Neural progenitor cell (in vitro differentiated cells): ENCODE measurements at places on chromosomes 2 and 18.

DNA sequence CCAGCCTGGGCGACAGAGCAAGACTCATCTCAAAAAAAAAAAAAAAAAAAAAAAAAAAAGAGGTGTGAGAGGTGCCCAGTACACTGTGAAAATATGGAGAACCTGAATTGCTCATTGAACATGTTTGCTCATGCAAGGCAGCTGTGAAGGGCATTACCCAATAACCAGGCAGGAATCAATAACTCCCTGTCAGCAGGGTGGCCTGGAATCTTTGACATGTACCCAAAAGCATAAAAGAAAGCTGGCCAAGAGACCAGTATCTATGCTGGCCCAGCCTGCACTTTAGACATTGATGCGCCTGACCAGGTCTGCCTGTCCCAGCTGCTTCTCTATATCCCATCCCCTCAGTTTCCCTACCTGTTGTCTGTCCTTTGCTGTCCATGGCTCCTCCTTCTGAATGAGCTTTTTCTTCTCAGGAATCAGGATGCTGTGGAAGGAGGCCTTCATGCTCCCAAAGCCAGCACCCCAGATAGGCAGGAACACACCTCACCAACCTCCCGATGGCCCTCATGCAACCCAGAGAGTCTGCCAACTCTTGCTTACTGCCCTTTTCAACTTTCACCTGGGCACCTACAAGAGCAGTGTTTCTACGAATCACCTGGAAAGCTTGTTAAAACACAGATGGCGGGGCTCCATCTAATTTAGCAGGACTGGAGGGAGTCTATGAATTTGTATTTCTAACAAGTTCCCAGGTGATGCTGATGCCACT is 83.4 kb upstream of the PPP1CB start:
- H3K36me3 ChIP-seq: no peaks in the 10 kb centered on the region
- H3K27me3 ChIP-seq: no peaks in the 10 kb centered on the region
- no peak for DNase-seq
- no peak overlapping the region for H3K4me3 ChIP-seq
- no peak overlapping the region for H3K27ac ChIP-seq
- peaks cover 29% of the 10 kb centered on the region for H3K4me1 ChIP-seq

DNA sequence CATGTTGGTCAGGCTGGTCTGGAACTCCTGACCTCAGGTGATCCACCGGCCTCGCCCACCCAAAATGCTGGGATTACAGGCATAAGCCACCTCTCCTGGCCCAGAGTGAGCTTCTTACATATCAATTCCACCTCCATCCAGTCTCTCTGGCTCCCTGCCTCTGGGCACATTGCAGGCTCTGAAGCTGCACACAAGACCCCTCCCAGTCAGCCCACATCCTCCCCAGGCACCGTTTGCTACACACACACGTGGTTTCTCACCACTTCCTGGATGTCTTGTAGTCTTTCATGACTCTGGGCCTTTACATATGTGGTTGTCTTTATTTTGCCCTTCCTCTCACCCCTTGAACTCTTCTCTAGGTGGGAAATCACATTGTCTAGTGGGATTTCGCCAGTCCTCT is 64.0 kb upstream of the CABLES1 start:
- H3K27me3 ChIP-seq: no peaks in the 10 kb centered on the region
- no peak overlapping the region for H3K27ac ChIP-seq
- H3K36me3 ChIP-seq: no peaks in the 10 kb centered on the region
- no peak for DNase-seq

GRCh38 chr2:136233298-136233697 is 115.3 kb upstream of the CXCR4 start:
- H3K27ac ChIP-seq: no peak overlapping the region
- DNase-seq: no peak
- peaks cover 37% of the 10 kb centered on the region for H3K4me1 ChIP-seq

DNA sequence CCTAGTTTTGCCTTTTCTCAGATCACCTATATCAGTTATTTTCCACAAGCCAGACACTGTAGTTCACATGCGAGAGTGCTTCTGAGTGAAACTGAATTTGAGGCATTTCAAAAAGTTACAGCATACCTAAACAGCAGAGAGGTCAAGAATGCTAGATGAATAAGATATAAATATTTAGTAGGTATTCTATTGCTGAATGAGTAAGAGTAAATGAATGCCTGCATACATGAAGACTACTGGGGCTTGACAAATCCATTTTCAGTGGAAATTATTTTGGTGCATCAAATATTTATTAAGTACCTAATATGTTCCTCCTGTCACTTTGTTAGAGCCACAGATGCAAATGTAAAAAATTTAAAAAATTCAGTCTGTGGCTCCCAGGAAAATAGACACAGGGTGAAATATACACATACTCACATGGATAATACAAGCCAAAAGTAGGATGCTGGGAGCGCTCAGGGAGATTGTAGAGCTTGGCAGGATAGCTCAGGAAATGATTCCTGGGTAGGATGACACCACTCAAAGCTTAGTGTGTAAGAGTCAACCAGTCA is 27.6 kb upstream of the CDC42EP3 start:
- no peak overlapping the region for H3K4me3 ChIP-seq
- H3K36me3 ChIP-seq: no peaks in the 10 kb centered on the region
- no peak overlapping the region for H3K27ac ChIP-seq
- no peaks in the 10 kb centered on the region for H3K27me3 ChIP-seq
- no peaks in the 10 kb centered on the region for H3K4me1 ChIP-seq

- H3K4me3 ChIP-seq: no peak overlapping the region
- DNase-seq: no peak
- H3K36me3 ChIP-seq: no peaks in the 10 kb centered on the region
- H3K4me1 ChIP-seq: no peaks in the 10 kb centered on the region
These were observed 112.4 kb downstream of the CD8B2 start for GRCh38 chr2:106599540-106599939.

DNA sequence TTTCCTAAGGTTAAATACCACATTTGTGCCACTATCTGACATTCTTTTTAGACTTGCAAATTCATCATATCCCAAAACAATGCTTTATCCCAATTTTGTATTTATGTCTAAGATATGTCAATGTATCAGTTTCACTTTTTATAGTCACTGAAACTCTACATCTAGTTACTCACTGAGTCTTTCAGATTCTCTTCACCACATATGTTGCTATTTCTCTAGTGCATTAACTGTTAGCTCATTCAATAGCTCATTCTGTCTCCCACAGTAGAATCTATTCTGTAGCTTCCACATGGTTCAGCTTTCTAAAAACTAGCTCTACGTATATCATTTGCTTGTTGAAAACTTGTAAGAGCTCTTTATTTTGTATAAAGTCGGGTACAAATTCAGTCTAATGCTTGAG is 1420.6 kb upstream of the NXPH2 start:
- H3K36me3 ChIP-seq: no peaks in the 10 kb centered on the region
- no peaks in the 10 kb centered on the region for H3K4me1 ChIP-seq
- no peaks in the 10 kb centered on the region for H3K27me3 ChIP-seq
- H3K27ac ChIP-seq: no peak overlapping the region
- H3K4me3 ChIP-seq: no peak overlapping the region

GRCh38 chr2:212112401-212112800 is 426.2 kb downstream of the ERBB4 start:
- H3K4me3 ChIP-seq: no peak overlapping the region
- DNase-seq: no peak
- no peak overlapping the region for H3K27ac ChIP-seq
- H3K27me3 ChIP-seq: no peaks in the 10 kb centered on the region

DNA sequence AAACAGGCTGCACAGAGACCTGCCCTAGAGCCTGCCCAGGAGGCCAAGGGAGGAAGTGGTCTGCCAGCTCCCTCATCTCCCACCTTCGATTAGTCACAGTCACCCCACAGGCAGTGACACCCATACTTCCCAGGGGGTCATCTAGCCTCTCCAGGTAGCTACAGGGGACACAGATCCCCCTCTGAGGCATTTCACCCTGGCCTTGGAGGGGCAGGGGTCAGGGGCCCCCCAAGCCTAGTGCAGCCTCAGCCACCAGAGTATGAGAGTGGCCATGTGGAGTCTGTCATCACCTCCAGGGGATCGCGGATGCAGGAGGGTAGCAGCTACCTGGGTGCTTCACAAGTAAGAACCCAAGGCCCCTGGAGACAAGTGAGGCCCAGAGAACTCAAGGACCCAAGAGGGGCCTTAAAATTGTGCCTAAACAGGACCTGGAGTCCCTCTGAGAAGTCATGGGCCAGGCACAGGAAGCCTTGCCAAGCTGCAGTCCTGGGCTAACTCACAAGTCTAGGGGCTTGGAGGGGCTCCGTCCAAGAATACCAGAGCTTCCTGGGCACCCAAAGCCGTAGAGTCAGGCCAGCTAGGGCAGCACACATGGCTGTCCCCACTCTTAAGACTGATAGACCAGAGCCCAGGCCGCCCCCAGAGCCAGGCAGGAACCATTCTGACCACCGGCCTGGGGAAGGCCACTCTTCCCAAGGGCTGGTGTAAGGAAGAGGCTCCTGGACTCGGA is 354.3 kb upstream of the ID2 start:
- peaks cover 7% of the 10 kb centered on the region for H3K4me1 ChIP-seq
- no peak overlapping the region for H3K27ac ChIP-seq
- no peaks in the 10 kb centered on the region for H3K36me3 ChIP-seq
- DNase-seq: no peak
- no peak overlapping the region for H3K4me3 ChIP-seq
- no peaks in the 10 kb centered on the region for H3K27me3 ChIP-seq

- DNase-seq: no peak
- H3K36me3 ChIP-seq: no peaks in the 10 kb centered on the region
- peaks cover 8% of the 10 kb centered on the region for H3K4me1 ChIP-seq
- H3K27me3 ChIP-seq: no peaks in the 10 kb centered on the region
These were observed 208.0 kb upstream of the FBXO11 start for GRCh38 chr2:48114256-48114655.

- DNase-seq: no peak
- H3K4me1 ChIP-seq: no peaks in the 10 kb centered on the region
- no peak overlapping the region for H3K27ac ChIP-seq
These were observed 82.0 kb upstream of the FSHR start for GRCh38 chr2:49236316-49236715.

GRCh38 chr2:65265671-65266045 is 38.0 kb downstream of the ACTR2 start:
- peaks cover 7% of the 10 kb centered on the region for H3K4me1 ChIP-seq
- H3K27me3 ChIP-seq: no peaks in the 10 kb centered on the region
- no peak overlapping the region for H3K27ac ChIP-seq
- no peak overlapping the region for H3K4me3 ChIP-seq
- no peaks in the 10 kb centered on the region for H3K36me3 ChIP-seq

DNA sequence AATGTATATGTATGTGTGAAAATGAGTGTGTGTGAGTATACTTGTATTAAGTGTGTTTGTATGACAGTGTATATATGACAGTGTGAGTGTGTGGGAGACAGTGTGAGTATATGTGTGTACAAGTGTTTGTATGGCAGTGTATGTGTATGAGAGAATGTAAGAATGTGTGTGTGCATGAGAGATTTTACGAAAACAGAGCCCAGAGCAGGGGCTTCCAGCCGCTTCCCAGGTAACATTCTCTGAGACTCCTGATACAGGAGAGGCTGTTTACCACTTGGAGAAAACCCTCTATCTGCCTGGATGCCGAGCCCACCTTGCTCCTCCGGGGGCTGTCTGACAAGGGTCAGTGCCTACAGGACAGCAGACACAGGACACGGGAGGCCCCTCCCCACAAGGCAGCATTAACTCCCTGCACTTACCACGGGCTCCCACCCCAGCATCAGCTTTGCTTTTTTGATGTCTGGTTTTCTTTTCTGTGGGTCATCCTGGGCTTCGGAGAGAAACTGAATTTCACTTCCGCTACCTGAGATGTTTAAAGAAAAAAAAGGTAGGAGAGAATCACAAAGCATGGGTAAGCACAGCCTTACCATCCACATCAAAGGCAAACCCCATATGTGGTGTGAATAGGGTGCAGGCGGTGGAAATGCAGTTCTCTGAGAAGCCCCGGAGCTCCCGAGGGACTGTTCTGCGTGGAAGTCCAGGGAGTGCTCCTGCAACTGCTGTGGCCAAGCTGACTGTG is 97.6 kb downstream of the UXS1 start:
- no peak overlapping the region for H3K27ac ChIP-seq
- no peak overlapping the region for H3K4me3 ChIP-seq
